ENCODE measurements at places on chromosomes 4 and X. TPM values are rescaled to one million over a fixed set of nuclear protein-coding genes. Genes with fewer than 3 reads are reported as not detected.

Gene EIF4E
- total RNA-seq: 128 TPM

Gene SRPK3
- total RNA-seq: under 0.01 TPM

Gene GSTCD
- 4.6 TPM for total RNA-seq

Gene ABCG2
- 0.10 TPM for total RNA-seq

All from mononuclear cell (primary cell).